ENCODE measurements at places on chromosomes 3 and 15.

DNA sequence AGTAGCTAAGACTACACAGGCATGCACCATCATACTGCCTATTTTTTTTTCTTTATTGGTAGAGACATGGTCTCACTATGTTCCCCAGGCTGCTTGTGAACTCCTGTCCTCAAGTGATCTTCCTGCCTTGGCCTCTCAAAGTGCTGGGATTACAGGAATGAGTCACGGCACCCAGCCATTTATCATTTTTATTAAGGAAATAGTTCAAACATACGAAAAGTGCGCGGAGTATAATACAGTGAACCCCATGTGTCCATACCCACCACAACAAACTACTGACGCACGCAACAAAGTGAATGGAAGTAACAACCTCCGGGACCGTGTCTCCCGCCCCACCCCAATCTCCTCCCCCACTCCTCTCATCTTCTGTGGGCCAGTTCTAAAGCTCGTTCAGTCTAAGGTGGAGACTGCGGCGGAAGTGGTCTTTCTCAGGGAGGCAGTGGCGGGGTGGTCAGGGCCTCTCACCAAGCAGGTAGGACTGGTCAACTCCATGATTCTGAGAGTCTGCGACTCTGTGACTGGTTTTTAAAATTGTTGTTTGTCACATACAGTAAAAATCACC lies 42.1 kb downstream of the DNAJB8 start:
- DNase-seq: no peak

DNA sequence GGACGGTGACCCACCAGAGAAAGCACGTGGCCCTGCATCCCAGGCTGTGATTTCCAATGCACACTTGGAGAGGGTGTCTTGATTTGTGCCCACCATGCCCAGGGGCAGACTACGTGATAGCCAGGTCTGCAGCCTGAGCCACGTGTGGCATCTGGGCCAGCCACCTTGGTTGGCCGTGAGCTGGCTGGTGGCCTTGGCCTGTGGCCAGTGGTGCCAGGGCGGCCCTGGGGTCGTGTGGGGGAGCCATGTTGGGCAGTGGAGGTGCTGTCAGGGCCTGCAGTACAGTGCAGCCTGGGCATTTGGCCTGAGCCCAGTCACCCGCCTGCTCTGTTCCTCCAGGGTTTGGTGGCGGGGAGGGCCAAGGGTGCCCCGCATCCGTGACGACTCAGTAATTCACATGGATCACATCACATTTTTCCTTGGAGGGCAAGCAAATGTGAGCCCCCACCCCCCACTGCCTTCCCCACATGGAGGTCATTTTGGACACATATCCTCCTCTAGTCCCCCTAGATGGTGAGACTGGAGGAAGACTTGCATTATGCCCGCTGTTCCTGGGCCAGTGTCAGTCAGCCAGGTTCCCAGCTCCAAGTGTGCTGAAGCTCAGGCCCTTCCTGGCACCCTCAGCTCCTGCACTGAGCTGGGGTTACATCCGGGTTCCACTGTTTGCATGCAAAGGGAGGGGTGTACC lies 201.4 kb downstream of the UBE3A start:
- DNase-seq: no peak

GRCh38 chr15:74748322-74748946 lies at the start of gene CYP1A2:
TSS of gene CYP1A2 (plus strand) at chr15:74748845. CDS start at chr15:74749739, 894 bp downstream.
- DNase-seq: no peak

GRCh38 chr3:167762296-167762695 lies 26.8 kb downstream of the SERPINI1 start:
- DNase-seq: no peak

GRCh38 chr3:78919021-78919755 lies 848.6 kb downstream of the ROBO1 start:
- no peak for DNase-seq

- no peak for DNase-seq
Observed at GRCh38 chr3:123410149-123410515, 38.8 kb downstream of the ADCY5 start.

- no peak for DNase-seq
Observed at GRCh38 chr3:122324871-122325323, at the start of gene CSTA. TSS of gene CSTA (plus strand) at chr3:122325248. CDS start at chr3:122325293, 45 bp downstream.

GRCh38 chr3:171028779-171029232 lies 2.3 kb upstream of the SLC2A2 start:
- no peak for DNase-seq

DNA sequence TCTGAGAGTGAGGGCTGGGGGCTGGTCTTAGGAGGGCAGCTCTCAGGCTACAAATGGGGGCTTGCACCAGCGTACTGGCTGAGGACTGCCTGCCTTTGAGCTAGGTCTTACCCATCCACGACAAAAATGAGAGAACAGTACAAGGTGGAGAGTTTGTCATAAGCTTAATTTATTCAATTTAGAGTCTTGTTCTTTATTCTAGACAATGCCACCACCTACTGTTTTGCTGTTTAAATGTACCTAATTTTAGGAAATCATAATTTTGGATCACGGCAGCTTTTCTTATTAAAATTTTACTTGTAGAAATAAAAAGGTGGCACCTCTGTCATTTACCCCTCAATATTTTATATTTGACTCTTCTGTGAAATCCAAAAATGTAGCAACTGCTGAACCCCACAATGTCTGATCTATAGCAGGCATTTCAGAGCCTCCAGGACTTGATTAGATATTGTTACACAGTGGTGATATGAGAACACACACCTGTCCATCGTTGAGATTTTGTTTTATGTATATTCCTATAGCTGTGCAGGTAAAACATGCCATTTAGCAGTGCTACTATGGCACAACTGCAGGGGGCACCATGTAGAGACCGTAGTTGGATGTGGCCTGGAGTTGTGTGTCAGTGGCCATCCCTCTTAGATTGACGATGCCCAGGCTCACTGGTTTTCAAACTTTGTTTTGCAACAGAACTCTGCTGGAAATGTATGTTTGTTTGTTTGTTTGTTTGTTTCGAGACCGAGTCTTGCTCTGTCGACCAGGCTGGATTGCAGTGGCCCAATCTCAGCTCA lies 88.6 kb downstream of the SLCO3A1 start:
- DNase-seq: no peak

- DNase-seq: no peak
Observed at GRCh38 chr3:20280257-20280656, 94.3 kb upstream of the SGO1 start.

GRCh38 chr3:135862361-135862760 lies 103.2 kb upstream of the PPP2R3A start:
- no peak for DNase-seq

- DNase-seq: no peak
Observed at GRCh38 chr3:126098391-126098858, 14.5 kb upstream of the SLC41A3 start.

DNA sequence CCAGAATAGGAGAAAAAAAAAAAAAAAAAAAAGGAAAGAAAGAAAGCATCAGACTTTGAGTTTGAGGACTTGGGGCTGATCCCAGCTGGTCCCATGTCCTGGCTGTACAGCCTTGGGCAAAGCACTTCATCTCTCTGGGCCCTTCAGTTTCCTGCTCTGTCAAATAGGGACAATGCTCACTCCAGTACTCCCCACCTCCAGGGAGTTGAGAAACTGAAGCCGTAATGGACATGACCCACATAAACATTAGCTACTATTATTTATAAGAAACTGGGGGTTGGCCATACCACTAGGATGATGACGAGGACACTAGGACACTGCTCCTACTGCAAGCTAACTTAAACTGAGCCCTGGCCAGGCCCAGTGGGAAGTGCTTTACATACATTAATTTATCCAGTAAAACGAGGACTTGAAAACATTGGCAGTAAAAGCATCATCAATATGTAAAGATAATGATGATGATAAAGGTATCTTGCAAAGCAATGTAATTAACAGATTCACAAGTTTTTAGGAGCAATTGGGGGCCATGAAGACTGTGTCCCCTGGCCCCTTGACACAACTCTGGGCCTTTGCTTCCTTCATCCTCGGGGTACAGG lies 22.9 kb upstream of the SMAD6 start:
- no peak for DNase-seq

- DNase-seq: no peak
Observed at GRCh38 chr3:99741588-99741987, 76.1 kb upstream of the CMSS1 start.

Measured in activated T-cell treated with anti-CD3 and anti-CD28 coated beads, Interleukin-2, amount 50 U/mL, for 48 hours (primary cell).